ENCODE measurements at places on chromosomes 16 and 17.

- DNase-seq = peak; percentile 8
Measured at GRCh38 chr17:66717641-66718058, 117.3 kb upstream of the CACNG5 start.

DNA sequence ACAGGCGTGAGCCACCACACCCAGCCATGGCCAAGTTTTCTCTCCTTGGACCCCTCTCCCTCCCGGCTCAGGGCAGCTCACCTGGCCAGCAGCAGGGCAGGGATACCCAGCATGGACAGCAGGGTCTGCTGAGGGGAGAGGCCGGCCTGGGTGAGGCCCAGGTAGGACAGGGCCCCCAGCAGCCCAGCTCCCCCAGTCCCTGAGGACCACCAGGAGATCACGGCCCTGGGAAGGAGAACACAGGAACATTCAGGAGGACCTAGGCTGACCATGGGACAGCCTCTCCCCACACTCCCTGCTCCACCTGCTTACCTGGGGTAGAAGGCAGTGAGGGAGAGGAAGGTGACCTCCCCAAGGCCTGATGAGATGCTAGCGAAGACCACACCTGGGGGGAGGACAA is 5.6 kb downstream of the CLN3 start:
- no peak for DNase-seq

- no peak for DNase-seq
Measured at GRCh38 chr16:35363510-35363909, 1904.1 kb downstream of the TP53TG3F start.

GRCh38 chr17:80118601-80119270 is 17.4 kb downstream of the GAA start:
- no peak for DNase-seq
